CMK (cell line): ENCODE measurements at places on chromosomes 7 and 10.

GRCh38 chr10:930625-931325 lies 730 bp downstream of the LARP4B start:
- DNase-seq: no peak

DNA sequence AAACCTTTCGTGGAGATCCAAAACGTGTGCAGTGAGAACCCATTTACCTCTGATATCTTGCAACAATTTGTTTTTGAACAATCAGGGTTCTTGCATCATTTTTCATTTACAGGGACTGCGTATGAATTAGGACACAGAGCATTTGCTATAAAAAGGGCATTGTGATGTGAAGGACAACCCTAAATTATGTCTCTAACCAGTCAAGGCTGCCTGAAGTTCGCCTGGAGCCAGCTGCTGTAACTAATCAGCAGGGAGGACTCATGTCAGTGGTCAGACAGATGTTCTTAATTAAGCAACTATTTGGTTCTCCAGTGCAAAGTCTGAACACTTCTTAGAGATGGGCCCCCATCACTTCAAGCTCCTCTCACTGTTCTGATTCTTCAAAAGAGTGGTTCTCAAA lies 674.8 kb downstream of the KCNMA1 start:
- DNase-seq: no peak

- DNase-seq: no peak
Measured at GRCh38 chr7:140026935-140027334, 35.8 kb downstream of the PARP12 start.

- DNase-seq: peak; percentile 5
Measured at GRCh38 chr7:21261627-21262594, 166.0 kb upstream of the SP4 start.

- no peak for DNase-seq
Measured at GRCh38 chr7:139709485-139709884, 68.3 kb downstream of the HIPK2 start.

GRCh38 chr10:78365694-78366093 lies 332.0 kb downstream of the RPS24 start:
- no peak for DNase-seq

GRCh38 chr10:122782911-122783310 lies 62.7 kb downstream of the CUZD1 start:
- no peak for DNase-seq

DNA sequence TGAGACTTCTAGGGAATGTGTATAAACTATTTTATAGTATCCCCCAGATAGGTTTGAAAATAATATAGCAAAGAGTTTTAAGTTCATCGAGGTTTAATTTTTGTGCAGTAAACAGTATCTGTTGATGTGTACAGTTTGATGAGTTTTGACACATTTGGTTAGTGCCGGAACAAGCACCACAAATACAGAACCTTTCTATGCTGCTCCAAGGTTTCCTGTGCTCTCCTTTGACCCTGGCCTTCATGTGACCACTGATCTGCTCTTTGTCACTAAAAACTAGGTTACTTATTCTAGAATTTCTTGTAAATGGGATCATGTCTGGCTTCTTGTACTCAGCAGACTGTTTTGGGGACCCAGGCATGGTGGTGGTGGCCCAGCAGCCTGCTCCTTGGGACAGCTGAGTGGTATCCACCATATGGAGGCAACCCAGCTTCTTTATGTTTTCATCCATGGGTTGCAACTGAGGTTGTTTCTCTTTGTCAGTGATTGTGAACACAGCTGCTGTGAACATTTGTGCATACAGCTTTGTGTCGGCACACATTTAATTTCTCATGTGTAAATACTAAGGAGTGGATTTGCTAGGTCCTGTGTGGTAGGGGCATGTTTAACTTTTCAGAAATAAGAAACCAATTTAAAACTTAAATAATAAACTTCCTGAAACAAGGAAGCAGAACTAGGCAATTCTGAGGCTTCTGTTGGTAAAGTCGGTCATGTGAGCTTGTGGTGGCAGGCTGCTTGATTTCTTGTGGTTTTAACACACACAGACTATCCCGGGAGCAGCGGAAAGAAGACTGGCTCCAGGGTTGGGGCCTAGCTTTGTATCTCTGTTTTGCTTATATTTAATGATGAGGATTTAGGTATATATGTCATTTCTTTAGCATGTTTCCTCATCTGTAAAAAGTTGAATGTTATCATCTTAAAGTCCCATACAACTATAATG lies 219.4 kb downstream of the ABCA13 start:
- DNase-seq: no peak

DNA sequence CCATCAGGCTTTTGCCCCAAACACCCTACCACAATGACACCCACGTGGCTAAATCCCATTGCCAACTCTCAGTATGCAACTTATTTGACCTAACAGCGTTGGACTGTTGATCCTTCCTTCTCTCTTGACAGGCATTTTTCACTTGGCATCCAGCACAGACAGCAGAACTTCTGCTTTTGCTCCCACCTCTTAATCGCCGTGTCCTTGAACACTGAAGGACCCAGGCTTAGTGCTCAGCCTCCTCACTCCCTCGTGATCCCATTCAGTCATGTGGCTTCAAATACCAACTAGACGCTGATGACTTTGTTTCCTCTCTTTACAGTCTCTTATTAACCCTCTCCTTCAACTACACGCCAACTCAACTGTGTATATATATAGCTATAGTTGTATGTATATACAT lies 25.0 kb downstream of the ZFAND2A start:
- DNase-seq: no peak

GRCh38 chr10:115409347-115409746 lies 316.2 kb downstream of the ATRNL1 start:
- no peak for DNase-seq

DNA sequence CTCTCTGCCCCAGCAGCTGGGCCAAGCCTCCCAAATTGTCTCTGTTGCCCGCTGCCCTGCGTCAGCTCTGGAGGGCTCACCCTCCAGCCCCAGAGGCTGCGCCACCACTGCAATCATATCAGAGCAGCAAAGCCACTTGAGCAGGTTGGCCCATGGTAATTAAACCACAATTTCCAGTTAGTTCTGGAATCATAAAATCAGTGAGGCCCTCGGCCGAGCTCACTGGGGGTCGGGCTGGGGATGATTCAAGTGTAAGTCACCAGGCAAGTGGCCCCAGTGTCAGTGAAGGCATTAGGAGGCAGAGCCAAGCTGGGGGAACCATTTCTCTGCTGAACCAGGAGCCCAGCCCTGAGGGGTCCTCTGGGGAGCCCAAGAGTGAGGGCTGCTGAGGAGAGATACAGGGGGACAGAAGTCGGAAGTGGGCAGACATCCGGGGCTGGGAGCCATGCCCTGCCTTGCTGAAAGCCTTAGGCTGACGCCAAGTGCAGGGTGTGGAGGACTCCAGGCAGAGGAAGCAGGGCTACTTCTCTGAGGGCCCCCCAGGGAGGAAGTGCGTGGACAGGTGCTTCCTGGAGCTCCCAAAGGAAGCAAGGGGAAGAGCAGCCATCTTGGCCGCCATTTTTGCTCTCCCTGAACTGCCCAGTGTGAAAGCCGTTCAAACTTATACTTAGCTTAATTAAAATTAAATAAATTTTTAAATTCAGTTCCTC lies 29.5 kb upstream of the SLC29A3 start:
- DNase-seq: peak; percentile 62

GRCh38 chr10:70551971-70552422 lies 50.5 kb downstream of the PRF1 start:
- DNase-seq: no peak

GRCh38 chr10:123847686-123848432 lies 43.7 kb downstream of the CPXM2 start:
- no peak for DNase-seq

- DNase-seq: no peak
Measured at GRCh38 chr7:36509962-36510361, 120.3 kb downstream of the ANLN start.

DNA sequence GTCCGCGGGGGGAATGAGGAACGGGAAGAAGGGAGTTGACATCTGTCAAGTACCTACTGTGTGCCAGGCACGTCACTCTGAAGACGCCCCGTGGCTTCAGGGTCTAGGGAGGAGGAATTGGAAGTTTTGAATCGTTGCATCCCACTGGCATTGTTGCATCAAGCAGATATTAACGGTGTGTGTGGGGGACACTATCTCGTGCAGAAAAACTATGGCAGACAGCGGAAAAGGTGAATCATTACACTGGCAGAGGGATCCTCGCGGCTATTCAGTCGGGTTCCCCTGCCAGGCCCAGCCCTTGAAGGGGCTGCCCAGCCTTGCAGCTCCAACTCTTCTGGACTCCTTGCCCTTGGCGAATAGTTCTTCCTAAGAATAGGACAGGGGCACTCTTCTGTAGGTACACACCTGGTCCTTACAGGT lies 1.0 kb upstream of the KIAA1549 start:
- DNase-seq: no peak

DNA sequence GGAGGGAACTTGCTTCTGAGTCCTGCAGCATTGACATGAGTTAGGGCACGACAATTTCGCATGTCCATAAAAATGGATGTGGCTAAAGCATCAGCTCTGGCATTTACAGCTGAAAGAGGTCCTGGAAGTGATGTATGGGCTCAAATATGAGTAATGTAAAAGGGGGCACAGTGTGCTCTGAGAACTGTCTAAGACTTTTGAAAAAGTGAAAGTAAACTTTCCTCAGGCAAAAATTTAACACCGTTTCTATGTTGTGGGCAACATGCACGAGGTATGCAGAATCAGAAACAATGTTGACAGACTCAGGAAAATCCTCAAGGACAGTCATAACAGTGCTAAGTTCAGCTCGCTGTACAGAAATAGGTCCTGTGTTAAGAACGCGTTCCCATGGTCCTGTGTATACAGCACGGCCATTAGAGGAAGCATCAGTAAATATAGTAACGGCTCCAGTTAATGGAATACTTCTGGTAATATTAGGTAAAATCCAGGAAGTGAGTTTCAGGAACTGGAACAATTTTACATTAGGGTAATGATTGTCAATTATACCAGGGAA lies 37.9 kb upstream of the AKR1C2 start:
- DNase-seq: no peak

DNA sequence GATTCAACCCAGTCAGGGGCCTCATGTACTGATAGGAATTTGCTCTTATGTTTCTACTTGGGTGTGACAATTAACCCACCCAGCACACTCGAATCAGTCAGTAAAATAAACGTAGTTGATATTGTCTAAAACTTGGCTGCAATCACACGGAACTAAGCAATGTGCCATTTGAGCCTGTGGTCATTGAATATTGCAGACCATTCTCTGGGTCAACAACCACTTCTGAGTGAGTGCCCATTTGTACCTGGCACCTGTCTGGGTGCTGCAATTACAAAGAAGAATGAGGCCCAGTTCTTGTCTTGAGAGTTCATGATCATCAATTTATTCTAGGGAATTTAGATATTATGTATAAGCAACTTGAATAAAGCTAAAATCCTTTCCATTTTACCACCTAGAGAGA lies 29.8 kb downstream of the NPY start:
- DNase-seq: no peak

DNA sequence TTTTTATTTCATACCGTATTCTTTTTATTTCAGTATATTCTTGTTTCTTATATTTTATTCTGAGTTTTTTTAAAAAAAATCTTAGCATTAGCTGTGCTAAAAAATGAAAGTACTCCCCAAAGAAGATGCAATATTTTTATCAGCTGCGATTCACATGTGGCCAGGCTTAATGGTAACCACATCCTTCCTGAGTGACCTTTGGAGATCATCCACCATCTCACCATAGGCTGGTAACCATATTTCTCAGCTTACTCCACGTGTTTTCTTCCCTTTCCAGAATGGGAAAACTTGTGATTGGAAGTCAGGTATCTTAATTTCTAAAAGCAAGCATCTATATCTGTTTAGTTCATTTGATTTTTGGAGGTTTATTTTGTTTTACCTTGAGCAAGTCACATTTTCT lies 18.8 kb upstream of the LIPM start:
- peak; percentile 53 for DNase-seq

DNA sequence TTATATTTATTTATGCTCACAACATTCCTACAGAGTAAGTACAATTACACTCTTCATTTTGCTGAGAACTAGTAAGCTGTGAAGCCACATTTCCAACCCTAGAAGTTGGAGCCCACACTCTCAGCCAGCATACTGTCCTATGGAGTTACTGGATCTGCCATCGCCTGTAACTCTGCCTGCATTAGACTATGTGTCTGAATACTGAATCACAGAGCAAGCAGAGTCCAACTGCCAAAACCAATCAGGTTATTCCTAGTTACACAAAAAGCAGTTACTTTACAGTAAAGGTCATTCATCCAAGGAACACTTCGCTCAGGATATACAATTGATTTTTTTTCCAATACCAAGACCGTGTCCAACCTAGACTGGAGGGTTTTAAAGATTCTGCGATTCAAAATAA lies 21.5 kb downstream of the CTAGE6 start:
- no peak for DNase-seq

DNA sequence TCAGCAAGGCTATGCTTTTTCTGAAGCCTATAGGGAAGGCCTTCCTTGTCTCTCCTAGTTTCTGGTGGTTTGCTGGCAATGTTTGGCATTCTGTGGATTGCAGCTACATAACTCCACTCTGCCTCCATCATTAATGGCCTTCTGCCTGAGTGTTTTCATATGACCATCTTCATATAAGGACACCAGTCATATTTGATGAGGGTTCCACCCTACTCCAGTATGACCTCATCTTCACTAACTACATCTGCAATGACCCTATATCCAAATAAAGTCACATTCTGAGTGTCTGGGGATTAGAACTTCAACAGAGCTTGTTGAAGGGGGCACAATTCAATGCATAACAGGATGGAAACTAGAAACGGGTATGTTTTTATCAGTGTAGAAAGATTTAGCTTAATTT lies 22.1 kb downstream of the CAV1 start:
- DNase-seq: no peak

- no peak for DNase-seq
Measured at GRCh38 chr7:111789048-111789320, 226.7 kb upstream of the IMMP2L start.

GRCh38 chr10:24223953-24224352 lies 15.0 kb downstream of the KIAA1217 start:
- no peak for DNase-seq

- no peak for DNase-seq
Measured at GRCh38 chr10:126072622-126073021, 176.3 kb downstream of the FANK1 start.

DNA sequence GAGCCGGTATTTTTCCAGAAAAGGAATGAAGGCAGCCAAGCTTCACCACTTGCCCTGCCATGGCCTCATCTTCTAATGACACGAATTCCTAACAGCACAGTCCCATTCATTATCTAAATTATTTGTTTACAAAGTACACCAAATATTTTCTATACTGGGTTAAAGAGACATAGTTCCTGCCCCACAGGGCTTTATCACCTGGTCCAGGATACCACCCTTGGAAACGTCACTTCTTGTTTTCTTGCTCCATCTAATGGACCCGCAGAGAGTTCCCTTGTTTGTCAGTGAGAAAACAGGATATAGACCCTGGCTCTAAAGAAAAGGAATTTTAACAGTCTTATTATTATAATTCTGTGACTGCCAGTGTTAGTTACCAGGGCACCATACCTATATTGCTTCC lies 1165.4 kb downstream of the GATA3 start:
- no peak for DNase-seq

DNA sequence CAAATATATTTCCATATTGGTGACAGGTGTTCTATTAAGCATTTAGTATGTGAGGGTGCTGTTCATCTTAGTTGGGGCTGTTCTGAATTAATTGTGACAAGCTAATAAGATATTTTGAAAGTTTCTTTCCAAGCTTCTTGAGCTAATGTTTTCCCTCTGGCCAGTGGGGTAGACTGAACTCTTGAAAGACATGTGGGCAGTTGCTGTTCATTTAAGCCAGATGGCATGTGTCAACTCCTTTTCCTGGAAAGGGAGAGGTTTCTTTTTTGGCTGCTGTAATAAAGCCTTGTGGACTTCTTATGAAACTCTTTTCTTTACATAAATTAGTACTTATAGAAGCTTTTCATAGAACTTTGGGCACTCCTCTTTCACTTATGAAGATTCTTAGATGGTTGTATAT lies 21.7 kb downstream of the RAB18 start:
- DNase-seq: no peak

- no peak for DNase-seq
Measured at GRCh38 chr10:1673568-1674345, 63.6 kb downstream of the ADARB2 start.
